ENCODE measurements at places on chromosomes 13 and 19. TPM values are rescaled to one million over a fixed set of nuclear protein-coding genes. Genes with fewer than 3 reads are reported as not detected.

- no peak overlapping the region for H3K4me3 ChIP-seq
- peaks cover 38% of the 10 kb centered on the region for H3K4me1 ChIP-seq
- no peaks in the 10 kb centered on the region for H3K27me3 ChIP-seq
- no peak for DNase-seq
Measured at GRCh38 chr19:1390890-1391423, 7.2 kb downstream of the NDUFS7 start.

DNA sequence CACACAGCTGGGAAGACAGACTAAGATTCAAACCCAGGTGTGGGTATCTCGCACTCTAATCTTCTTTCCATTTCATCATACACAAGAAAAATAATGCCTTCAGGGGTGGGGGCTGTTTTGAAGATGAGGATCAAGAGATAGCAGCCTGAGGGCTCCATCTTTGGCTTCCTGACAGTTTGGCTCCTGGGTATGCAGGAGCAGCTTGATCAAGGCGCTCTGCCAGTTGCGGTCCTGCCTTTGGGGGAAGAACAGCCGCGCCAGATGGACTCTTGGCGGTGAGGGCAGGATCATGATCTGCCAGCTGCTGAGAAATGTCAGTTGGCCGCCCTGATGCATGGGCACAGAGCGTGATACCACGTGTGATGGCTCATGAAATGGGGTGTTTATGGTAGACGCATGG is 119.1 kb downstream of the IER2 start:
- no peak for DNase-seq
- H3K36me3 ChIP-seq: no peaks in the 10 kb centered on the region
- no peaks in the 10 kb centered on the region for H3K27me3 ChIP-seq
- no peak overlapping the region for H3K27ac ChIP-seq

DNA sequence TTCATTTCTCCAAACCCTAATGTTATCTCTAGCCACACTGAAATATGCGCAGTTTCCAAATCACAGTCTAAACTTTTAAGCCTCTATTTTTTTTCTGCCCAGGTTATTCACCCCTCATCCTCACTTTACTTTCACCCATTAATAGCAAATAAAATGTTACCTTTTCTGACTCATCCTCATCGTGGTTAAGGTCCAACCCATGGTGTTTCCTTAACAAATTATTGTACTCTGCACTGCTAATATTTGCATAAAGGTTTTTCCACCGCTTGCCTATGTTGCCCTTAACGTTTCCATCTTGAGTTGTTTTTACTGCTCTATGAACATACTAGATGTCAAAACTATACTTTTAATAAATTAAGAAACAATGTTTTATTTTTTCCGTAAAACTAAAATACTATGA is 780.9 kb upstream of the KLHL1 start:
- no peak overlapping the region for H3K27ac ChIP-seq
- no peak for DNase-seq
- no peaks in the 10 kb centered on the region for H3K4me1 ChIP-seq
- H3K36me3 ChIP-seq: no peaks in the 10 kb centered on the region
- no peak overlapping the region for H3K4me3 ChIP-seq
- no peaks in the 10 kb centered on the region for H3K27me3 ChIP-seq

DNA sequence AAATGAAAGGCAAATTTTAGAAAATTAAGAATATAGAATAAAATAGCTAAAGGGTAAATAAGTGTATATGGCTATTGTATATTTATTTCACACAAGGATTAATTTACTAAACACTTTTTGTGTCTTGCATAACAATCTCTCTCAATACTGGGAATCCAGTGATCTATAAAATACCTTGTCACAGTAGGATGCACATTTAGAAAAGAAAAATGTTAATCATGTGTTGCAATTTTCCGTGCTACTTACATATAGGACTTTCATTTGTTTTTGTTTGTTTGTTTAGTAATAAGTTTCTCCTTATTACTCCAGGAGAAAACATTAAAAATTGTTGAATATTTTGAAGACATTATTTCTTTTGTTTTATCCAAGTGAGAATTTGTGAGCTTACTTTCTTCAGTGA is 1533.3 kb downstream of the SLITRK5 start:
- H3K27me3 ChIP-seq: no peaks in the 10 kb centered on the region
- H3K36me3 ChIP-seq: no peaks in the 10 kb centered on the region
- no peak overlapping the region for H3K4me3 ChIP-seq
- DNase-seq: no peak
- H3K27ac ChIP-seq: no peak overlapping the region

GRCh38 chr13:114011226-114011625 is 37.4 kb upstream of the C13orf46 start:
- H3K4me1 ChIP-seq: peaks cover 15% of the 10 kb centered on the region
- peaks cover 13% of the 10 kb centered on the region for H3K36me3 ChIP-seq
- no peak overlapping the region for H3K27ac ChIP-seq
- H3K27me3 ChIP-seq: no peaks in the 10 kb centered on the region
- DNase-seq: no peak
- H3K4me3 ChIP-seq: no peak overlapping the region

DNA sequence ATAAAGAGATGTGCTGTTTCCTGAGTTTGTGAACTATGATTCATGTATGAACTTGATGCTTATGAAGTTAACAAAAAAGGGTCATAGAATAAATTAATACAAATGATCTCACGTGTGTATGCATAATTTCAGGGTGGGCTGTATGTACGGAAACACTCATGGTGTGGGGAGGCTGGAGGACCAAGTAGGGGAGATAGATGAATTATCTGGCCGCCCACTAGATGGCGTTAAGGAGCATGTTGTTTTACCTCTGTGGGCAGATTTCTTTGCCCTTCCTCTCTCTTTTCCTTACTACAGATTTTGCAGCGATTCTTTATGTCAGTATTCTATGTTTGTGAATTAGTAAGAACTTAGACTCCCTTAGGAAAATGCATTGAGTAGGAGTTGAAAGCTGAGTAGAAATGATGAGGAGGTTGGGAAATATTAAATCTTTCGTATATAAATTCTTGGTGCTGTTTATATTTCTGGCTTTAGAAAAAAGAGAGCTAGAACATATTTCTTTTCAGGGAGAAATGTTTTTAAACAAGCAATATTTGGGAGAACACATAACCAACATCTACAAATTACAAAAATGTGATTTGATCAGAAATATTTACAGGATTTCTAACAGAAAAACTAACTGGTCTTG is 47.4 kb upstream of the TMTC4 start:
- no peak overlapping the region for H3K27ac ChIP-seq
- H3K4me1 ChIP-seq: no peaks in the 10 kb centered on the region
- no peaks in the 10 kb centered on the region for H3K36me3 ChIP-seq
- no peaks in the 10 kb centered on the region for H3K27me3 ChIP-seq
- H3K4me3 ChIP-seq: no peak overlapping the region

DNA sequence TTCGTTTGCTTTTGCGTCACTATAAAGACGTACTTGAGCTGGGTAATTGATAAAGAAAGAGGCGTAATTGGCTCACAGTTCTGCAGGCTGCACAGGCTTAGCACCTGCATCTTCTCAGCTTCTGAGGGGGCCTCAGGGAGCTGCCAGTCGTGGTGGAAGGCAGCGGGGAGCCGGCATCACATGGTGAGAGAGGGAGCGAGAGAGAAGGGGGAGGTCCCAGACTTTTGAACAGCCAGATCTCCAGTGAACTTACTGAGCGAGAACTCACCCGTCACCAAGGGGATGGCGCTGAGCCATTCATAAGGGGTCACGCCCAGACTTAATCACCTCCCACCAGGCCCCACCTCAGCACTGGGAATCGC is 58.7 kb upstream of the F7 start:
- H3K4me3 ChIP-seq: no peak overlapping the region
- peaks cover 30% of the 10 kb centered on the region for H3K4me1 ChIP-seq
- no peaks in the 10 kb centered on the region for H3K27me3 ChIP-seq

GRCh38 chr19:20925481-20925880 is 2.4 kb downstream of the ZNF85 start:
- no peak for DNase-seq
- no peaks in the 10 kb centered on the region for H3K27me3 ChIP-seq
- H3K4me3 ChIP-seq: no peak overlapping the region
- no peaks in the 10 kb centered on the region for H3K36me3 ChIP-seq

DACT3 gene
- 0.22 TPM for total RNA-seq

PBX4 gene
- total RNA-seq: 0.61 TPM

SLC25A41 gene
- 0.38 TPM for total RNA-seq

ZNF100 gene
- 3.0 TPM for total RNA-seq

CCL25 gene
- total RNA-seq: not detected

PDE4C gene
- not detected for total RNA-seq

PSG7 gene
- total RNA-seq: not detected

All from esophagus squamous epithelium (tissue), 5 donors.